ENCODE measurements at places on chromosomes 1 and 21.

DNA sequence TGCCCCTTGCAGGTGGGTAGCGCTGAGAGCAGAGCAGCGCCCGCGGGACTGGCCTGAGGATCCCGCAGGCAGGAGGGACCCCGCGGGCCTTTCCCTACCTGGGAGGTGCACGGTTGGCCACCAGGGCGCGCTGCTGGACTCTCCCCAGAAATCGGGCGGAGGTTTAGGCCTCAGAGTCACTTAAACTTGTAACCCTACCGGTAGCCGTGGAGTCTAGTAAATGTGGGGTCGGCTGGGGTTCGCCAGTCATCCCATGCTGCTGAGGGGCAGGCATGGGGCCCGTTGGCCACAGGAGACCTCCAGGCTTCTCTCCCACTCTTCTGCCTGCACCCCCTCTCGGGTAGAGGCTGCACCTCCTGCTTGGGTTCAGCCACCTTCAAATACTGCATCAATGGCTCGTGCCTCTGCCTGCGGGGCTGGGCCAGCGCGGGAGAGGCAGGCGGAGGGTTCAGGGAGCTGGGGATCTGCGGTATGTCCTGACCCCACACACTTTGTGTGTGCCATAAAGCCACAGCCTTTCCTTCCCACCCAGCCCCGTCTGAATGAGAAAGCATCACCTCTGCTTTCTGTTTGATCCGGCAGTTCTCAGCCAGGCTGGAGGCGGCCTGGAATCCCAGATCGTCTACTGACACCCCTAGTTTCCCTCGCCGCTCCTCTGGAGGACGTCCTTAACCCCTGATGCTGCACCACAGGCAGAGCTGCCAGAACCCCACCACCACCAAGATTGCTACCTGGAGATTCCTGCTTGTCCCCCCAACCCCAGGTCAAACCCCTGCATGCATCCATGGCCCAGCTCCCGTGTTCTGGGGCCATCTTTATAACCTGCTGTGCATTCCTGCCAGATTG is 12.3 kb upstream of the GSTM4 start:
- DNase-seq: no peak

DNA sequence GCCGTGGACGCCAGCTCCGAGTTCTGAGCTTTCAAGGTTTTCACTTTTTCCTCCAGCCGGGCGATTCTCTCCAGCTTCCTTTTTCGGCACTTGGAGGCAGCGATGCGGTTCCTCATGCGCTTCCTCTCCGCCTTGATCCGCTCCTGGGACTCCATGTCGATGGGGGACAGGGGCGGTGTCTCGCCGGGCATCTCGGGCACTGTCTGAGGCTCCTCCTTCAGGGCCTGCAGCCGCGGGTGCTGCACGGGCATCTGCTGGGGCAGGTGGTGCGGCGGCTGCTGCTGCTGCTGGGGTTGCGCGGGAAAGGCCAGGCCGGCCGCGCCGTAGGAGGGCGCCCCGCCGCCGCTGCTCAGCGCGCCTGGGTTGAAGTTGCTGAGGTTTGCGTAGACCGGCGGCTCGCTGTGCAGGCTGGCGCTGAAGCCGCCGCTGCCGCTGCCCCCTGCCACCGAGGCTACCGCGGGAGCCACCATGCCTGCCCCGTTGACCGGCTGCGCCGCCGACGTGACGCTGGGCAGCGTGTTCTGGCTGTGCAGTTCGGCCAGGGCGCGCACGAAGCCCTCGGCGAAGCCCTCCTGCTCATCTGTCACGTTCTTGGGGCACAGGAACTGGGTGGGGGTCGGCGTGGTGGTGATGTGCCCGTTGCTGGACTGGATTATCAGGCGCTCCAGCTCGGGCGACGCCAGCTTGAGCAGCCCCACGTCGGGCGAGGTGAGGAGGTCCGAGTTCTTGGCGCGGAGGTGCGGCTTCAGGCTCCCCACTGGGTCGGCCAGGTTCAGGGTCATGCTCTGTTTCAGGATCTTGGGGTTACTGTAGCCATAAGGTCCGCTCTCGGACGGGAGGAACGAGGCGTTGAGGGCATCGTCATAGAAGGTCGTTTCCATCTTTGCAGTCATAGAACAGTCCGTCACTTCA is 1.4 kb downstream of the JUN start:
- no peak for DNase-seq

DNA sequence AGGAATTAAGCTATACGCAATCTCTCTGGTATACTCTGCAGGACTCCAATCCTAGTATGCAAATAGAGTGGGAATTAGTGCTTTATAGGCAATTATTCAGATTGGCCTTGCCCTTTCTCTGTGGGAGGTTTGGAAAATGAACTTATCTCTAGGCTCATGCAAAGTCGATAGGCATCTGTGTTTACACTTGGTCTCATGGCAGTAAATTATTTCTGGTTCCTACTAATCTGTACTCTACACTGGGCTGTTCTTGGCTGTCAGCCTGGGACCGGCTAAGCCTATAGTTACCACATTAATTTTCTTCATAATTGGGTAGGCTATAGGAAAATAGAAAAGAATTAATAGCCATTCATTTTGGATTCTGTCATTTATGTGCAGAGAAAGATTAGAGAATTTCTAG is 544.6 kb downstream of the AMY1C start:
- peak; percentile 20 for DNase-seq

GRCh38 chr1:201989354-201990128 is 7.1 kb downstream of the RNPEP start:
- DNase-seq: no peak

DNA sequence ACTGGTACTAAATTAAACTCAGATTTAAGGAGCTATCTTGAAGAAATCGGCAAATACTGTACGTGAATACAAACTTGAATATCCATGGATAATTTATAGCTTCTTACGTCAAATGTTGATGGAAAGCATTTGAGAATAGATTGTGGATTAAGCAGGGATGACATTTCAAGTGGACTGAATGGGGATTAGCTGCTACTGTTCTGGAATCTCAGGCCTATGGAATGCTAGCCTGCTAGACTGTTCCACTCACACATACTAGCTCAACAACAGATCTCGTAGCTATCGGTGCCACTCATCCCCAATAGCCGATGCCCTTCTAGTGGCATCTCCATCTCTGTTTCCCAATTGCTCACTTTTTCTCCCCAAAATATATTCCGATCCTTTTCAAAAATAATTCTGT is 62.0 kb upstream of the USP25 start:
- DNase-seq: no peak

DNA sequence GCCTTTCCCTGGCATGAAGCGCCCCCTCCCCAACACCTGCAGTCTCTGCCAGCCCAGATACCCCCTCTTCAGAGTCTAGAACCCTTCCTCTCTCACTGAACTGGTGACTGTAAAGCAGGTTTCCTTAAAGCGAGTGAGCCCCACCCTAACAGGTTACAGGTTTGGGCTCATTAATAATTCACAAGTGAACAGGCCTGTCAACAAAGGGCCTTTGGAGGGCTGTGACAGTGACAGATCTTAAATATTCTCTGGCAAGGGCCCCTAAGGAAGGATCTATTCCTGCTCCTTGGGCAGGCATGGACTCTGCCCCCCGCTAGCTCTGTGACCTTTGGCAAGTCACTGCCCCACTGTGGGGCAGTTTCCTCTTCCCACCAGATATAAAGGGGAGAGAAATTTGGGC is 5.6 kb upstream of the TTC39A start:
- DNase-seq: no peak

DNA sequence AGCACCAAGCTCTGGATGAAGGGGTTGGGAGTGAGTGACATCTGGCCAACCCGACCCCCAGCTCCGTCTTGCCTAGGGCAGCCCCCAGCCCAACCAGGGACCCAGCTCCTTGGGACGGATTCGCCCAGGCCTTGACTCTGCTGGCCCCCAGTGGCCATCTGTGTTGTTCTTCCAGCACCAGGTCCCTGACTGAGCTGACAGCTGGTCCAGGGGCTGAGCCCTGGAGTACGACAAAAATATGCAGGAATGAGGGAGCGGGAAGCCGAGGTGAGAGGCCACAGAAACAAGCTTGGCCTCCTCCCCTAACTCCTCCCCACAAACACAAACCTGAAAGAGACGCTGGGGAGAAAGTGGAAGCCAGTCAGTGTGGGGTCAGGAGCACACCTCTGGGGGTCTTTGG is 55.0 kb upstream of the PAX7 start:
- DNase-seq: no peak

GRCh38 chr1:65593516-65593915 is 173.0 kb downstream of the LEPR start:
- no peak for DNase-seq

DNA sequence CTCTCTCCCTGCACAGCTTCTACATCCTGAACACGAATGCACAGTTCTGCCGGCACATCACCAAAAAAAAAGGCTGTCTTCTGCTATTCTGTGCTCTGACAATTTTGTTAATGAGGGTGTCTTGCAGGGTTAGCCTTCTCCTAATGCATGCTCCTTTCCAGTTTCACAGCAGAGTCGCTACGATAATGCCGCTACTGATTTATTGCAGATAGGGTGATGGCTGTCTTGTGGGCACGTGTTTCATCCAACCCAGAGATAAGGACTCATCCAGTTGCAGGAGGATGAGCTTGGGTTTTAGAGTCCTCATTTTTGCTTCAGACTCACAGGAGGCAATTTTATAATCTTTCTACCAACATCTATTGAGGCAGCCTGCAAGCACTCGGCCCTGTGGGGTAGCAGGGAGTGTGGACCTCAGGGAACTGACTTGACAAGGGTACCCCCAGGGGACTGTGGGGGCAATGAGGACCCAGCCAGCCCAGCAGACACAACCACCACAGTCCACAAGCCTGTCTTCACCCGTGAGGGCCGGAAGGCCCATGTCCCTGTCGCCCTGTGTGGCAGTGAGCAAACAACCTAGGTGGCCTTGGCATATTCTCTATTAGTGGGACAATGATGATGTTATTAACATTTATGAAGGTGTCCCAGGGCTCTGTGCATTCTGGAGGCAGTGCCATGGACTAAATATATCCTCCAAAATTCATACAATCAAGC is 15.4 kb upstream of the UTS2 start:
- no peak for DNase-seq

DNA sequence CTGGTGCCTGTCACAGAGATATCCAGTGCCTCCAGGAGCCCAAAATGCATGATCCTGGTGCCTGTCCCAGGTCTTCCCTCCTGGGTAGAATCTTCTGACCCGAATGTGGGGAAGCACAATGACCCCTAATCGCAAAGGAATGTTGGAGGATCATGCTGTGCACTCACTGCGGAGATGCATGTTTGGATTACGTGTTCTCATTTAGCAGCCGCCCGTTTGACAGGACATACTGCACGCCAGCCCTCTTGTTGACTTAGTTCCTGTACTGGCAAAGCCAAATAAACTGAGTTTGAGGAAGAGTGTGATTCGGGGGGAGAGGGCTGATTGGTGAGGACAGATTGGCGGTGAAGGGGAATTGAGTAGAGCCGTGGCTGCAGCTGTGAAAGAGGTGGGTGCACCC is 85.9 kb upstream of the SIM2 start:
- no peak for DNase-seq

DNA sequence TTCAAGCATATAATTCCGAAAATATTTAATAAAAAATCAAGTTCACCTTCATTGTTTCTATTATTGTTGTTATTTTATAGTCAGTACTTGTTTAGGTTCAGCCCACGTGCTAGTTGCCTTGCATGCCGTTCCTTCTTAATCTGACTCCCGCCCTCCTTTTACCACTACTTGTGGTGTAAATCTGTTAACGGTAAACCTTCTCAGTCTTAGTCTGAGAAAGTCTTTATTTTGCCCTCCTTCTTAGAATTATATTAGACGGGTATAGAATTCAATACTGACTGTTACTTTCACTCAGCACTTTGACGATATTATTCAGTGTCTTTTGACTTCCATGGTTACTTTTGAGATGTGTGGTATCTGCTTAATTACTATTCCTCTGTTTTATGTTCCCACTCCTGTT is 104.8 kb downstream of the RGL1 start:
- DNase-seq: no peak

- DNase-seq: no peak
Observed at GRCh38 chr1:220278991-220279390, 6.7 kb upstream of the RAB3GAP2 start.

DNA sequence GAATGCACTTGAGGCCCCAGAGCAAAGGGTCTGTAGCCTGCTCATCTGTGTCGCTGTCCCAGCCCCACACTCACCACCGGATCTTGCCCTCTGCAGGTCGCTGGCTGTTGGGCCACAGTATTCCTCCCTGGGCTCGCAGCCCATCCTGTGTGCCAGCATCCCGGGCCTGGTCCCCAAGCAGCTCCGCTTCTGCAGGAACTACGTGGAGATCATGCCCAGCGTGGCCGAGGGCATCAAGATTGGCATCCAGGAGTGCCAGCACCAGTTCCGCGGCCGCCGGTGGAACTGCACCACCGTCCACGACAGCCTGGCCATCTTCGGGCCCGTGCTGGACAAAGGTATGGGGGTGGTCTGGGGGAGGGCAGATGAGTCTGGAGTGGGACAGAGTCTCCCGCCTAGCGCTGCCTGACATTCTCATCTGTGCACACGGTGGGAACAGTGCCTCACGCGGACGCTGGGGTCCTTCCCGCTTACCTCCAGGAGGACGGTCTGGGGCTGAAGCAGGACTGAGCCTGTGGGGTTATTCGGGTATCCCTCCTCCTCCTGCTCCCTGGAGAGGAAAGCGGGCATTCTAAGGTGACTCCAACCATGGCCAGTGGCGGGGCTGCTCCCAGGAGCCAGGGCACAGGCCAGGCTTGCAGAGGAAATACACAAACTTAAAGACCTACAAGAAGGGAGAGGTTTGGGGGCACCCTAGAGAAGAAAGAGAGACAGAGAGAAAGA is 15.9 kb downstream of the WNT3A start:
- no peak for DNase-seq

GRCh38 chr1:41823471-41823870 is 95.3 kb downstream of the HIVEP3 start:
- no peak for DNase-seq

- no peak for DNase-seq
Observed at GRCh38 chr21:28754862-28755261, 237.8 kb downstream of the LTN1 start.

DNA sequence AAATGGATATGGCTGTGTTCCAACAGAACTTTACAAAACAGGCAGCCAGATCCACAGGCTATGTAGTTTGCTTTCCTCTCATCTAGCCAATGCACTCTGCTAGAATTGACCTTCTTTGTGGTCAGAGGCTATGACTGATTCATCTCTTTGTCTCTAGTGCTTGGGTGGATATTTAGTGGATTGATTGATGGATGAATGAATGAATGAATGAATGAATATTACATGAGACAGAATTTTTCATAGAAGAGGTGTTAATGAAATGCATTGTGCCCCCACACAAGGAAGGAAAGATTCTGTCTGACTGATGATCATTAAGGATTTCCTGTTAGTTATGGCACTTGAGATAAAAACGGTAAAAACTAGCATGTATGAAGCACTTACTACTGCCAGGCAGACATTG is 50.5 kb upstream of the ZYG11A start:
- peak; percentile 5 for DNase-seq

All from SK-N-MC (cell line).